Cerebellum (tissue), 4 donors: ENCODE measurements at places on chromosomes 4 and X.
A peak's percentile ranks its signal among the peaks of the same experiment; 100 is the strongest.

DNA sequence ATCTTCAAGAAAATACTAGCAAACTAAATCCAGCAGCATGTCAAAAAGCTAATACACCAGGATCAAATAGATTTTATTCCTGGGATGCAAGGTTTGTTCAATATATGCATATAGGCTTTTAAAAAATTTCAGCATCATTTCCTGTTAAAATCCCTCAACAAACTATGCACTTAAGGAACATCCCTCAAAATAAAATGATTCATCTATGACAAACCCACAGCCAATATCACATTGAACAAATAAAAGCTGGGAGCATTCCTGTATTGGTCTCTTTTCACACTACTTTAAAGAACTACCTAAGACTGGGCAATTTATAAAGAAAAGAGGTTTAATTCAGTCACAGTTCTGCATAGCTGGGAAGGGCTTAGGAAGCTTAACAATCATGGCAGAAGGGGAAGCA lies 726.7 kb downstream of the GRXCR1 start:
- no peak for DNase-seq

GRCh38 chr4:83195269-83195668 lies 80.7 kb upstream of the PLAC8 start:
- no peak for DNase-seq

DNA sequence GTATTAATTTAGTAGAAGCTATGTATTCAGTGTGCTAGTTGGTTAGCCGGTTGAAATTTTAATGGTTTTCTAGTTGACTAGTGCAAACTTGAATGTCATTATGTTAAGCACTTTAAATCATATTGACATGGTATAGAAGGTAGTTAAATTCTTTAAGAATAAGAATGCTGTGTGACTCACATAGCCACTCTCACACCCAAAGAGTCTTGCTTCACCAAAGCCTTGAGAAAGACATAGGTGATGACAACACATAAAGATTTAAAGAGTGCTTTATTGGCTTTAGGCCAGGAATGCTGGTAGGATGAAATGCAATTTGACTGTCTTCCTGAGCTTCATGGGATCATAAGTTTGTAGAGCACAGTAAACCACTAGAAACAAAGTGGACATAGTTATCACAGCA lies 85.3 kb downstream of the DCAF8L2 start:
- no peak for DNase-seq

GRCh38 chrX:43949669-43950068 lies 23.5 kb downstream of the NDP start:
- peak; percentile 61 for DNase-seq

- no peak for DNase-seq
Measured at GRCh38 chr4:65624651-65625050, 45.6 kb downstream of the EPHA5 start.

GRCh38 chr4:128244379-128244778 lies 43.2 kb downstream of the PGRMC2 start:
- no peak for DNase-seq

DNA sequence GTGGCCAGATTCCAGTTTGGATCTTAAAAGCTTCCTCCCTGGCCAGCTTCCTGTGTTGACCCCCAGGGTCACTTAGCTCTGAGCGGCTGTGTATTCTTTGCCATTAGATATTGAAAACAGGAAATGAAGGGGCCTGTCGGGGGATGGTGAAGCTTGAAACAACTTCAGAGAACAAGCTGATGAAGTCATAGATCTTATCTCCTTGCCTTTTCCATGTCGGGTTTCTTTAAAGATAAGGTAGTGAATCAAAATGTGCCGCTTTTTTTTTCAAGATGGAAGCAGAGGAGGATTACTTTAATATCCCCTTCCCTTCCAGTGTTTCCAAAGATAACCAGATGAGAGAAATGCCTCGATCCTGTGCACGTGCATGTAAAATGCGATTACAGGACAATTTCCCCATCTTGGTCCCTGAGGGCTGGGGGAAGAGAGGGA lies 508.5 kb downstream of the MID1IP1 start:
- no peak for DNase-seq

- DNase-seq: no peak
Measured at GRCh38 chrX:108537005-108537404, 97.4 kb downstream of the COL4A5 start.
